ENCODE measurements at places on chromosomes 11 and 22.
A peak's percentile ranks its signal among the peaks of the same experiment; 100 is the strongest.

- no peak for DNase-seq
These were observed 5.7 kb downstream of the MPZL2 start for GRCh38 chr11:118258410-118258809.

DNA sequence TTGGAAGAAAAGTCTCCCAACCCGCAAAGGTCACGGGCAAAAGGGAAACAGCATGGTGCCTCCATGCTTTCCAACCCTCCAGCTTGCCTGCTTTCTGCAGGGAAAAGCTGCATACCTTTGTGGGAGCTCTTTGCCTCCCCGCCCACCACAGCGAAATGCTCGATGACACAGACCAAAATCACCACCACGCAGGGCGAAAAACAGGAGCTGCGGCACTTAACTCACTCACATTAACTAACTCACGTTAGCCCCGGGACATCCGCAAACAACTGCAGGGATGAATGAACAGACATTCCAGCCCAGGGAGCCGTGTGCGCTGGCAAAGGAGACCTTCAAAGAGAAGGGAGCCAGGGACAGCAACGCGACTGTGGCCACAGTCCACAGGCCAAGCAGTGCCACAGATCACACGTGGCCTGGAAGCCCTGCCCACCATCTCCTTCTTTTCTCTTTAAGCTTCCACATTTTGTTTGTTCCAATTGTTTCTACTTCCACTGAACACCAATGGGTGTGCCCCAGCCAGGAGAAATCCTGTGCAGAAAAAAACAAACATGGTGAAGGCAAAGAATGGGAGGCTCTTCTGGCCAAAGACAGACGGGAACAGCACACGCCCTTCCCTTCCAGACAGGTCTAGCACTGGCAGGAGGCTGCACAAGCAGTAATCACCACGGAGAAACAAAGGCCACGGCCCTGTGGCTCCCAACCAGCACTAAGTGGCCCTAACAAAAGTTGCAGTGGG lies 39.3 kb downstream of the DUSP8 start:
- no peak for DNase-seq

- DNase-seq, result no peak
These were observed 28.2 kb downstream of the DBX1 start for GRCh38 chr11:20131788-20132666.

GRCh38 chr11:115919341-115920091 lies 415.3 kb upstream of the CADM1 start:
- DNase-seq, result peak; percentile 20

DNA sequence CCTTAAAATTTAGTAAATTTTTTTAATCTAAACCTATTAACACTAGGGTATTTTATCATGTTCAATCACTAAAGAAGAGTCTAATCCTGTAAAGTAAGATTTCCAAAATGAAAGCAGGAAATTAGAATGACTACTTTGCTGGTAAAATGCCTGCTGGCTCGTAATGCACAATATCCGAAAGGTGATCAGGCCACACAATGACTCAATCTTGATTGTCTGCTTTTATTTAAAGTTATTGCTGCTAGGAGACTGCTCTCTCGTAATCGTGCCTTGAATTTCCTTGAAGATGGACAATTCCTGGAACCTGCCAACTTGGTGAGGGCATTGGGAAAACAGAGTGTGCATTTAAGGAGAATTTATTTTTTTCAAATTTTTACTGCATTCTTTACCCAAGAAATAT lies 1786.5 kb upstream of the RAG2 start:
- DNase-seq, result no peak

- DNase-seq, result no peak
These were observed 7.1 kb upstream of the ENDOD1 start for GRCh38 chr11:95082576-95083001.

GRCh38 chr11:88480223-88480622 lies 142.7 kb upstream of the CTSC start:
- DNase-seq, result peak; percentile 99

DNA sequence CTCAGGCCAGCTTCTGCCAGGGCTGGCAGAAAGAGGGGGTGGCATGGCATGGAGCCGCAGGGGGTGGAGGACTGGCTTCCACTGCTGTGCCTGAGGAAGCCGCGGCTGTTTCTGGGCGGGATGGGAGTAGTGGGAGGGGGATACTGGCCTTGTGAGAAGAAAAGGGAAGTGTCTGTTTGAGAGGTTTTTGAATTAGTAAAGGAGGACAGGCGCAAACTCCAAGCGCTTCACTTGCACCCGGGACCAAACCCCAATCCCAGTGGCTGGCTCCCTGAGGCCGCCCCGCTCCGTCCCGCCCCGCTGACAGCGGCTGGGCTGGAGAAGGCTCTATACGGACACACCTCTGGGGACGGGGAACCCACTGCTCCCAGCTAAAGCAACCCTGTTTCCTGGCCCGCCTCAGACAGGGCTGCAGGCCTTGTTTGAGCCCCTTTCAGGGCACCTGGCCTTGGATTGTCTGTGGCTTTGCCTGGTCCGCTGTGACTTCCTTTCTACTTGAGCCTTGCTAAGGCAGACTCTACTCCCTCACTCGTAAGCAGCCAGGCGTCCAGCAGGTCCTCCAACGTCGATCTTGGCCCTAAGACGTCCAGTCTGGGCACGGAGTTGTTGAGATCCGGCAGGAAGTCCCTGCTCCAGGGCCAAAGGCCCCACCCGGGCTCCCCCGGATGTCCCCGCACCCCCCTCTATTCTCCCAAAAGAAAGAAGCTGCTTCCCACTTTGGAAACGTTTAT lies 2.2 kb downstream of the APOA1 start:
- no peak for DNase-seq

GRCh38 chr11:120392793-120393192 lies 56.6 kb downstream of the ARHGEF12 start:
- peak; percentile 68 for DNase-seq

DNA sequence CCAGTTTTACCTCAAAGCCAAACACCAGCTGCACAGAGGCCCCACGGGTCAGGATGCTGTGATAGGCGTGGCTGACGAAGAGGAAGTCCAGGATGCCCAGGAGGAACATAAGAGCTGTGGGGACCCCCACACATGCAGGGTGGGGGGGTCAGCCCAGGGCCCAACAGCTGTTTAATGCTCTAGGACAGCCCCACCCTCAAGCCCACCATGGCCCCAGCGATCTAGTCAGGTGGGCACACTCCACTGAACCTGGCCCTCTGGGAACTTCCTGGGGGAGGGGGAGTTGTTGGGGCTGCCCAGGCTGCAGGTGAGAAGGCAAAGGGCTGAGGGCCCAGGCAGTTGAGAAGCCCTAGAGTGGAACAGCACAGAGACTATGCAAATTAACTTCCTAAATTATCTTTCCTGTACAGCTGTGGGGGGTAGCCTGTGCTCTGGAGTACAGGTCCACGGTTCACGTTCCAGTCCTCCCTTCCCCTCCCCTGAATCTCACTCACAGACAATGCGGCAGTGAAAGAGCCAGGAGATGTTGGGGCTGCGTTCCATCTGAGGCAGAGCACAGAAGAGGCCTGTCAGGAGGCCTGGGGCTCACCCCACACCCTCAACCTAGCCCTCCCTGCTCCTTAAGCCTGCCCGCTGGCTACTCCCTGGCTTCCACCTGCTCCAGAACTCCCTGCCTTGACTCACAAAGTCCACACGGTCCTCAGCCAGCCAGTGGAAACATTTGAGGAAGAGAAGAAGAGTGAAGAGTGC lies 1.9 kb downstream of the SYVN1 start:
- no peak for DNase-seq

GRCh38 chr22:42682113-42682851 lies 33.1 kb upstream of the CYB5R3 start:
- no peak for DNase-seq

DNA sequence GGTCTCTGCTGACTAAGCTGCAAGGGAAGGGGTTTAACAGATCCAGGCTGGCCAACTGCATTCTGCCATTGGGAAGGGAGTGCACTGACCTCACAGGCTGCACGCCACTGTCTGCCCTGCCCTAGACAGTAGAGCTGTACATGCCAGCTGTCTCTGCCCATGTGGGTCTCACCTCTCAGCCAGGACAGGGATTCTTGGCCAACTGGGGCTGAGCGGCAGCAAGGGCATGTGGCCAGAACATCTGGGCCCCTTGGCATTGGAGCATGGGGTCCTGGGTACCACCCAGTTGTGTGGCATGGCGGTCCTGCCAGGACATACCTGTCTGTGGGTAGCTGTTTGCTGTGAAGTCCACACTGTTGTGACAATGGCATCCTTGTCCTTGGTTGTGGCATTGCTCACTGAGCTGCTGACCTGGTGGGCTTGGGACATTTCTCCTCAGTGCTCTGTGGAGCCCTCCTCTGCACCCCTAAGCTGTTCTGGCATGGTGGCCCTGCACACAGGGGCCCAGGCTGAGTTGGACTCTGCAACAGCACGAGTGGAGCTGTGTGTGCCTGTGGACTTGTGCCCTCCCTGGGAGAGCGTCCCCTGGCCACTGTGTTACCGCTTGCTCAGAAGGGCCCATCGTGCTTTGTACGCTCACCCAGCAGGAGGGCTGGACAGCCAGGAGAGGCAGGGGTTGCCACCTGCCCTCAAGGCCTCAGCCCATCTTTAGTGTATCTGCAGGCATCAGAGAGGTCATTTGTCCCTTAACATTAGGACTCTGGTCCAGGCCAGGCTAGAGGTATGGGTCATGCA lies 46.7 kb downstream of the MED15 start:
- no peak for DNase-seq

DNA sequence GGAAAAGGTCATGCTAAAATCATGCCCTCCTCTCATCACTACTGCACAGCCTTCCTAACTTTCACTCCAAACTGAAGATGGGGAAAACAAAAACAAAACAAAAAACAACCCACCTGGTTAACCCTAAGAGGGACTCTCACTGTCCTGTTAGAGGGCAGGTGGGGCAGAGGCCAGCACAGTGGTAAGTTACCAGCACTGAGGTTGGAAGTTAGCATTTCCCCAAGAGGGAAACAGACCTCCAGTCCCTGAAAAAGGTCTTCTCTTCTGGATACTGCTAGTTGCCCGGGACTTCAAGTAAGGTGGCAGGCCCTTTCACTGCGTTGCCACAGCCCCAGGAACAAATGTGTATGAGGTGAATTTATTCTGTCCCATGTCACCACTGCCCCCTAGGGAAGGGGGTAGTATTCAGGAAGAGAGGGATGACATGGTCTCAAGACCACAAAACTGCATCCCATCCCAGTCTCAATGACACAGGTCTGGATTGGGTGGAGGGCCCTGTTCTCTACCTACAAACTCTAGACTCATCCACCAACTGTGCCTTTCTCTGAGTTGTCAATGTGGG lies 792 bp upstream of the ADAMTS8 start:
- no peak for DNase-seq

- DNase-seq, result no peak
These were observed 159.1 kb upstream of the ZBED5 start for GRCh38 chr11:11016943-11017342.

DNA sequence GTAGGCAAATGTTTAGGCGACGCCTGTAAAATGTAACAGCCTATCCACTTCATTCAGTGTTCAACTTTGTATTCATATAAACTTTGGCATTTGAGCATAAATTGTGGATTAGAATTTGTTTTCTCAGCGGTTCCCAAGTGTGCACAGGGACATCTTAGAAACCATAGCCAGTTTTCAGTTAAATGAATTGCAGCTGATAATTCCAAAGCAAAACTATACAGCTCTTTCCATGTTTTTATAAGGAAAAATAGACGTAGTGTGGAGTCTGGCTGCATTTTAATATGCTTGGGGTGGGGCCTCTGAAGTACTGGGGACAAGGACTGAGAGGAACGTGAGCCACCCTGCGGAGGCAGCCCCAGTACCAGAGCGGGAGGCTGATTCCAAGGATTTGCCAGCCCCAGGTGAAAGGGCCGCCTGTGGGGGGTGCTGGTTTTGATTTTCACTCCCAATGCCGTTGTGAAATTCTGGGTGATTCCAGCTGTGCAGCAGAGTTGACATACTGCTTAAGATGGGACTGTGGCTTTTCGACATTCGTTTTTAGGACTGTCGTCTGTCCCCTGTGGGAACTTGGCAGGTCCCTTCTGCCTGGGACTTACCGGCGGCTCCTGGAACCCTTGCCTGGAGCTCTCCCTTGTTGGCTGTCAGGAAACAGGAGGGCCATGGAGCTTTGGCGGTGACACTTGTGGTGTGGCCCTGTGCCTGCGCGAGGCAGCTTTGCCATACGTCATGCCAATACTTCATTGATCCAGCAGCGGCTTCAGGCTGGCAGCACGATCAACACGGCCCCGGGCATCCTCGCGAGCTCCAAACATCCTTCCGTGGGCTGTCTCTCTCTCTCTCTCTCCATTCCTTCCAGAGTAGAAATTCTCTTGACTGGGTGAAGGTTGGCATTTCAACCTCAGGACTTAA lies 370.9 kb downstream of the TBC1D22A start:
- DNase-seq, result no peak

GRCh38 chr11:33530815-33531214 lies 169.8 kb downstream of the C11orf91 start:
- DNase-seq, result peak; percentile 51

- DNase-seq, result no peak
These were observed 431.4 kb upstream of the CCDC90B start for GRCh38 chr11:83717537-83717936.

DNA sequence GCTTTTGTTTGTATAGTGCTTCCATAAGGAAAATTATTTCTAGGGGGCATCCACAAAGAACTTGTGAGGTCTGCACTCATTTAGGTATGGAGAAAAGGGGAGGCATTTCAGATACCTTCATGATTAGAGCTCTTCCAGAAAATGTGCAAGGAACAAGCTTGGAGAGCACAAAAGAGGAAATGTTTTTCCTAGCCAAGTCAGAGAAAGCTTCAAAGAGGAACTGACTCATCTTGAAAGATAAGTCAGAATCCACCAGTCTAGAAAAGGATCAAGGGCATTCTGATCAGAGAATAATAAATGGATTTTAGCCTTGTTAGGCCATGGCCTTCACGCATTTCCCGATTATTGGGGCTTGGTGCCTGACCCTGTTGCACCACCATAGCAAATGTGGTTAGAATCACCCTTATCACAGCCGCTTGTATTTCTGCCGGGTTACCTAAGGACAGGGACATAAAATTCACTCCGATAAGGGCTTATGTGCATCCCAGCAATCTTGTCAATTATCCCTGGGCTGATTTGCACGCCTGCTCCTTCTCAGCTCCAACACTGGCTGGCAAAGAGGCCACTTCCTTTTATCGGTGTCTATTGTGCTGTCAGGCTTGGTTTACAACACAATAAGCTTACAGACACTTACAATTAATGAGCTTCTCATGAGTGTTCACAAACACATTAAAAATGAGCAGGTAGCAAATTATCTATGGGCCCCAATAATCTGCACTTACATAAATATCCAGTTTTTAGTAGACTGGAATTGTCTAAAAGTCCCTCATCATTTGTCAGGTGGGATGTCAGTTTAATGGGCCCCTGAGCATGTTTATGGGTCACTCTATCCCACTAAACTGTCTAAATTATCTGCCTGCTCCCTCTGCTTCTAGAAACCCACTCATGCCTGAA lies 613.5 kb downstream of the SOX6 start:
- no peak for DNase-seq

Data from fibroblast of skin of left quadriceps (primary cell).